ENCODE measurements at places on chromosomes 2 and 18. TPM values are rescaled to one million over a fixed set of nuclear protein-coding genes. Genes with fewer than 3 reads are reported as not detected.

GRCh38 chr2:195124391-195125079 lies 532.5 kb upstream of the SLC39A10 start:
- DNase-seq = no peak

Gene GMPPA
- total RNA-seq = 35.0 TPM

- DNase-seq = no peak
These were observed 11.9 kb upstream of the NMUR1 start for GRCh38 chr2:231542136-231542535.

DNA sequence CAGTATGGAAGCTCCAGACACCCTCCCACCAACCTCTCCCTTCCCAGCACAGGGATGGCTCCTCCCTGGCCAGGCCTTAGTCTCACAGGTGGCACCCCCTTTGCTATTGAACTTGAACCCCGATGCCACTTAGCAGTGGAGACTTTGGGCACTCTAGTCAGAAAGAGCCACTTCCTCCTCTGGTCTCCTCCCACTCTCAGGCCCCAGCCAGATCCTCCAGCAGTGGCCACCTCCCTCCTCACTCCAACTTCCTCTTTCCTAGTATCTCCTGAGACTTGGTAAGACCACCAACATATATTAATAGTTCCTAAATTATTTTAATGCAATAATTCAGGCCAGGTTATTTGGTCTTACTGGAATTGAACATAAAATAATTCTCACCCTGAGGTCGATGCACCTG lies 437.2 kb upstream of the ID2 start:
- DNase-seq = no peak

DNA sequence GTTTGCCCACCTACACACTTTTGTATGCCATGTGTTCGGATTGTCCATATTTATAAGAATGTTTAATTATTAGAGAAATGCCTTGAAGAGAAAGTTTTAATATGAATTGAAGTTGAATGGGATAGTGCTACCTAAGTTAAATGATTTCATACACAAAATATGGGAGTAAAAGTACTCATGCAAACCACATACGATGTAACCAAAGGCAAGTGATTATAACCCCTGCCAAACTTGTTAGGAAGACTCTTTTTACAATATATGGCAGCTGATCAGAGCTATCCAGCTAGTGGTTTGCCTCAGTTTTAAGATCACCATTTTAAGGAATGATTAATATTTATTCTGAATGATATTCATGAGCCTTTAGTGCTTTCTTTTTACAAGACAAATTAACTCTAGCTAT lies 106.7 kb downstream of the MYO1B start:
- no peak for DNase-seq

DNA sequence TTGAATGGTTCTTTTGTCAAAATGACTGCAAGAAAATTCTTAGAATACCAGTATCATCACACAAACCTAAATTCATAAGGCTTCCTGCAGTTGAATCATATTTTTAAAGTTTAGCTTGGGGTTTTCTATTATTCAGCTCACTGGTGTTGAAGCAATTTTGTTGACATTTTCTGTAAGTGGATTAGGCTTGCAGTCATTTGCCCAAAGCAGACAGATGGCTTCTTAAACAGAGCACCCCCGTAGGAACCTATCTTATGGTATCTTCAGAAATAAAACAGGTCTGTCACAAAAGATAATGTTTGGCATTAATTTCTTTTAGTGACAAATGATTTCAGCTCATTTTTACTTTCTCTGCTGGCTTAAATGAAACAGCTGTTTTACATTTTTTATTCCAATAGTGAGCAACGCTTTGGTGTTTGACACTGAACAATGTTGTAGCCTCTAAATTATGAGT lies 331.1 kb downstream of the PLCL1 start:
- no peak for DNase-seq

DNA sequence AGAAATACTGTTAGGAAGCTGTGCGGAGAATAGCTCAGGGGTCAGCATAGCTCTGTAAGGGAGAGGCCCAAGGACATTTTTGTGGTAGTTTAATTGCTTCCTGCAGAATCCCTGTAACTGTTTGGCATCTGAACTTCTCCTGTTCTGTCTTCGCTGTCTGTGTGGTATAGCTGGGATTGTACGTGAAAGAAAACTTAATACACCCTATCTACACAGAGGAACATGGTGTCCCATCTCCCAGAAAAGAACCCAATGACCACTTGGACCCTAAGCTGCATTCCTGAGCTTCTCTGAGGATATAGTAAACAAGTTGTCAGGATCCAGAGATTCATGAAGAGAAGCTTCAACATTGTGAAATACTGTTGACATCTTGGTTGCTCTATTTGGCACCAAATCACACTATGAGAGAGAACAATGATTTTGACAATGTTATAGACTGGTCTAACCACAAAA lies 81.3 kb downstream of the CDC42EP3 start:
- DNase-seq = no peak

DNA sequence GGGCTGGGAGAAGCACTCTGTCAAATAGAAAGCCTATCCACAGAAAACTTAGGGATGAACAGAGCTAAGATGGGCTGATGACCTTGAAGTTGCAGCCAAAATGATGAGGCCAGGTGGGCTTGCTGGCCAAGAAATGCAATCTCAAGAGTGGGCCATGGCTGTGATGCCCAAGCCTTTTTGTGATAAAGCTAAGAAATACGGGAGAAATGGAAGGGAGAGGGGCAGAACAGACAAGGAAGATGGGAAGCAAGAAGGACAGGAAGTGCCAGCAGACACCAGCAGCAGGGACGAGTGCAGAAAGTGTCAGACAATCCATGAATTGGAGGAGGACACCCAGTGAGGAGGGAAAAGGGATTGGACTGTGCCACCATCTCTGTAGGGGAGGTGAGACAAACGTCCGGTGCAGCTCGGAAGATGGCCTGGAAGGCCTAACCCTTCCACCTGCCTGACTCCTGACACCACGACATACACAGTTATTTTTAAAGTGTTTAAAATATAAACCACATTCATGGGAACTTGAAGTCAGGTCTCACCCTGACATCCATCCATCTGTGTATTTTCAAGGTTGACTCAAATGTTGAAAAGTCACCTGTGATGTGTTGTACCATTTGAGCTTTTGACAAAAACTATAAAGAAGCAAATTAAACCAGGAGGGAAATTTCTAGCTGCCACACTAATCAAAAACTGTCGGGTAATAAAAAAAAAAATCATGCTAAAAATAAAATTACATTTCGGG lies 105.5 kb downstream of the BCL2 start:
- DNase-seq = no peak

DNA sequence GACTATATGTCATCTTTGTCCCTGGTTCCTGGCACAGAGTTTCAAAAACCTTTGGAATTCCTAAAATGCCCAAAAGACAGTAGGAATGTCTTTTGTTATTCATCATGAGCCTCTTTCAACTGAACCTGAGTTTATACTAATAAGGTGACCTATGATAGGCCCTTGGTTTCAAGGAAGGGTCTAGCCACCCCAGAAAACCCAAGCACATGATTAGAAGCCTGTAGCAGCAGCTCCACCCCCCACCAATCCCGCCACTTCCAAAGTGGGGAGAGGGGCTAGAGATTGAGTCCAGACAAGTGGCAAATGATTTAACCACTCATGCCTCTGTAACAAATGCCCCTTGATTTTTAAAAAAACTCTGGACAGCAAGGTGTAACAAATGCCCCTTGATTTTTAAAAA lies 56.8 kb downstream of the ADD2 start:
- no peak for DNase-seq

DNA sequence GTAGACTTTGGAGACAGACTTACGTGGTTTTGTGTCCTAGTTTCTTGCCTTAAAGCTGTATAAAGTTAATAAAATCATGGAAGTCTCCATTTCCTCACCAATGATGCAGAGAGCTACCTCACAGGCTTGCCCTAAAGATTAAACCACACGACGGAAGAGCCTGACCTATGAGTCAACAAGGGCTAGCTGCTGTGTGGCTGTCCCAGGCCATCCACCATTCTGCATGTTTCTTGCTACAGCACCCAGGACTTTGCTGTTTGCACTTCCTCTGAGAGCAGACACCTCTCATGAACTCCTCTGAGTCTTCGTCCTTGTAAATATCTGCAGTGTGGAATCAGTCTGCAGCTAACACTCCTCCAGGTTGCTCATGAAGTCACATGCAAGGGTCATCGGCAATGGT lies 160.0 kb upstream of the TRIB2 start:
- DNase-seq = no peak

Gene GPN1
- 24.1 TPM for total RNA-seq

GRCh38 chr2:10535703-10536102 lies 87.6 kb upstream of the ODC1 start:
- no peak for DNase-seq

DNA sequence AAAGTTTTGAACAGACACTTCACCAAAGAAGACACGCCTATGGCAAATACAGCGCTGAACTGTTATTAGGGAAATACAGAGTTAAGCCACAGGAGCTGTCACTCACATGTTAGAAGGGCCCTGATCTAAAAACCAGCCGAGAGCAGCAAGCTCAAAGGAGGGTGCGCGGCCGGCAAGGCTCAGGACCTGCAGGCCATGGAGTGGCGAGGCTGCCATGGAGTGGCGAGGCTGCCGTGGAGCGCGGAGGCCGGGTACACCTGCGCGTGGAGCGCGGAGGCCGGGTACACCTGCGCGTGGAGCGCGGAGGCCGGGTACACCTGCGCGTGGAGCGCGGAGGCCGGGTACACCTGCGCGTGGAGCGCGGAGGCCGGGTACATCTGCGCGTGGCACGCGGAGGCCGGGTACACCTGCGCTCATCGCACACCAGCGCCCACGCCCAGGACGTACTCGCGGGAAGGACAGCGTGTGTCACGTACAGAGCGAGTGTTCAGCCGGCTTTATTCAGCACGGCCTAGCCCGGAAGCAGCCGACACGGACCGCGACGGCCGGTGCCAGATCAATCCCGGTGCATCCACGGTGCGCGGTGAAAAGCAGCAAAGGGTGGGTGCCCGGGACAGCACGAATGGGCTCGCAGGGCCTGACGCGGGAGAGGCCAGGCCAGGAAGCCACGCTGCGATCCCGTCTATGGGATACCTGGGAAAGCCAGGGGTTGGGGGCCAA lies 68.8 kb downstream of the SLC66A2 start:
- no peak for DNase-seq

GRCh38 chr18:9226463-9226862 lies 89.9 kb downstream of the ANKRD12 start:
- no peak for DNase-seq

Gene METTL8
- 15.5 TPM for total RNA-seq

Gene SMPD4
- total RNA-seq = 44.6 TPM

GRCh38 chr2:130850788-130851623 lies 14.3 kb downstream of the ARHGEF4 start:
- no peak for DNase-seq

DNA sequence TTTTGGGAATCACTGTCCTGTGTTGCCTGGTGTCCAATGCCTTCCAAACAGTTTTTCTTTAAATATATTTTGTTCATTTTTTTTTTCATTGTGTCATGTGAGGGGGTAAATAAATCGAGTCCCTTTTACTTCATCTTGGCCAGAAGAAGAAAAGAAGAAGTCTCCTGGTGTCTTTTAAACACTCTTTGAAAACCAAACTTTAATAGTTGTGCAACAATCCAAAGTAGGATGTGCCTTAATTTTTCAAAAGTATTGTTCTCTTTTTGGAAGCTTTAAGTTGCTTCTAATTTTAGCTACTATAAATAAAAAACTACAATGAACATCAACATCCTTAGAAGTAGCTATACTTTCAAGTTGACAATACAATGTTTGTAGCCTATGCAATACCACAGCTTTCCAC lies 154.9 kb downstream of the ATAD2B start:
- DNase-seq = no peak

DNA sequence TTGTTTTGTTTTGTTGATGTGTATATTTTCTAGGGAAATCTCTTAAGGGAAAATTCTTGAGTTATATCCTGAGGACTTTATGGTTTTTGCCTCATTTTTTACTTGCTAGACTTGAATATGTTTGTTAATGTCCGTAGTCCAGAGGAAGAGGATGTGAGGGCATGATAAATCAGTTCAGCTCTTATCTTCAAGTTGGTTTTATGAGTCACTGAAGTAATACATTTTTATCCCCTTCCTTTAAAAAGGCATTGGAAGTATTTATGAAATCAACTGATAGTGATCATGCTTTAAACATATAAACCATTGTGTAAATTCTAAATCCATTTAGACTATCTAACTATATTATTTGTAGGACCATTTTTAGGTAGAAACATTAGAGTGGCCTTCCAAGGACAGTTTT lies 43.9 kb upstream of the CYBRD1 start:
- DNase-seq = no peak

DNA sequence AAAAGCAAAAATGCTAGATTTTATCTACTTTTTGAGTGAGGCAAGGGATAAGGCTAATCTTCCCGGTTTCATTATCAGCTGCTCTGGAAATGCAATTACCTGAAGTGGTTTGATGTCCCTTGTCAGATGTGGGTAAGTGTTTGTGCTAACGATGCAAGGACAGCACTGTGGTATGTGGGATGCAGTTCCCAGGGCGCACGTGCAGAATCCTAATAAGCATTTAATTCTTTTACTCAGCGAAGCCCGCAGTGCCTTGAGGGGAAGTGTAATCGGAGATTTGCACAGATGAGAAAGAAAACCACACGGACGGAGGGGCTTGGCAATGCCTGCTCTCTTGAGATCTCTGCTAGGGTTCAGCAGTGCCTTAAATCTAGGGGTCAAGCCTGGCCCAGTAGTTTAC lies 108.5 kb upstream of the LYPD6 start:
- DNase-seq = peak; percentile 36

Gene STARD6
- not detected for total RNA-seq

- DNase-seq = no peak
These were observed 24.8 kb upstream of the EFEMP1 start for GRCh38 chr2:55948176-55948923.

Gene FNDC4
- total RNA-seq = 53.4 TPM

DNA sequence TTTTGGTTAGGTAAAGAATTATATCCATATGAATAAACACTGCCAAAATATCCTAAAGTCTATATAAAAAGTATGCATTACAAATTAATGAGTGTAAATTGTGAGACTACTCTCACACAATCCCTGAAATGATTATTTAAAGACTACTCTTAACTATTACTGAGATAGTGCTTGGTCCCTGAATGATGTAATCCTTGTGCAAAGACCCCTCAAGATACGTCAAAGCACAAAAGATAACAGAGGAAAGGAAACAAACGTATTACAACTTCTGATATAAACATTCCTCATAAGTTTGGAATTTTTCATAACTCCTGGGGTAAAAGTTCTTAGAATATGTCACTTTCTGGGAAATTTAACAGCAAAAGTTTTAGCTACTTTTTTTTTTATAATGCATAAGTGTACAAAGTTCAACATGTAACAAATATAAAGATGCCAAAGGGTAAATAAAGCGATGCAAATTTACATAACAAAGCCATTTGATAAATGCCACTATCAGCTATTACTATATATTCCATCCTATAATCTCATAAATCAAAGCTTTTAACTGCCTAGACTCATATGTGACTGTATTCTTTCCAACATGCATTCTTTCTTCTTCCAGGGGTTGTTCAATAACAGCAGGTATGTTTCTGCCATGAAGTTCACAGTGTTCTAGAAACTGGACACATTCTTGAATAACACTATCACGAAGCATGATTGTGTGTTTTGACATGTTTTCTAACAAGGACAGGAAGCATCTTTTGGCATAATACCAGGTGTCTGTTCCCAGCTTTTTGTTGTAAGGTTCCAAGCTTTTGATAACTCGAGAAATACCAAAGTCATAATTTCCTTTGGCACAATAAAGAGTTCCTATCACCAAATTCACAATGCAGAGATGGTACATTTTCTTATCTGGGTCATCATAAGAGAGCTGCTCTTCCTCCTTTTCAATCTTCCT lies 158.0 kb downstream of the AGPS start:
- DNase-seq = no peak
